Motor neuron (in vitro differentiated cells): ENCODE measurements at places on chromosomes 4 and X. TPM values are rescaled to one million over a fixed set of nuclear protein-coding genes. Genes with fewer than 3 reads are reported as not detected.
A peak's percentile ranks its signal among the peaks of the same experiment; 100 is the strongest.

Gene TRO
- total RNA-seq, result 119 and 124 TPM in 2 replicates

Gene VCX
- not detected in 2 replicates for total RNA-seq

Gene ZFP42
- total RNA-seq, result 0.18 TPM in 1 of 2 replicates, not detected in the other

Gene WDR44
- total RNA-seq, result 16.2 and 16.6 TPM in 2 replicates

Gene GAGE1
- not detected in 2 replicates for total RNA-seq

Gene SHROOM2
- total RNA-seq, result 9.6 and 13.5 TPM in 2 replicates

Gene TCEAL2
- total RNA-seq, result 16.2 and 16.7 TPM in 2 replicates

Gene TNIP3
- total RNA-seq, result 0.43 and 0.69 TPM in 2 replicates

Gene SOWAHB
- total RNA-seq, result 0.27 and 0.31 TPM in 2 replicates

Gene FAT4
- total RNA-seq, result 12.1 and 19.7 TPM in 2 replicates

Gene GYPE
- 0.41 and 0.67 TPM in 2 replicates for total RNA-seq

Gene HSFX1
- total RNA-seq, result not detected in 2 replicates

- no peak for ATAC-seq
Observed at GRCh38 chr4:20724915-20725314, 24.7 kb downstream of the PACRGL start.

DNA sequence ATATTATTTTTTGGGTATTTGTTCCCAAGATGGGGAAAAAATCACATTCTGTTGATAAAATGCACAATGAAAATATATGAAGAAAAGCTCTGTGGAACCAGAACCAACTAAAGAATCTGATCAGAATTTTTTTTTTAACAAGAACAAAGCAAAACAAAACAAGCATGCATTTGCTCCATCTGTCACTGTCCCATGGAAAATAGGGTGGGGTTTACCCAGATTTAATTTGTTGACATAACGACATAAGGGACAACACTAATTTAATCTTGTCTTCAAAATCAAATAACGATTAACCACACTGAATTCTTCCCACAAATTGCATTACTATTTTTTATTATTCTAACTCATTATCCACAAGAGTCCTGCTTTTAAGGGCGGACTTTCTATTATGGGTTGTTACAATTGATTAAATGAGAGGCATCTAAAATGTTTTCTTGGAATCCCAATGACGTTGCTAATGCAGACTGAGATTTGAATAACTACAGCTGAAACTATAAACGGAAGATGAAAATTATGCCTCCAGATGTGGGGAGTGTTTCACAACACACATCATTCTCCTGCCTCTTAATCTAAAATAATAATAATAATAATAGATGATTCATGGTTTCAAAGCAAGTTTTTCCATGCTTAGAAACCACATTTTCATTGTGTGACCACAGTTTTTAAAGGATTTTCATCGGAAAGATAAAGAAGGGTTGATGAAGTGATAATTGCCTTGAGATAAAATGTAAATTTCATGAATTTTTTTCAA is 307.0 kb upstream of the CPEB2 start:
- peak; percentile 96 for ATAC-seq

GRCh38 chrX:38941675-38942074 is 140.4 kb downstream of the MID1IP1 start:
- no peak for ATAC-seq

GRCh38 chr4:152646221-152646620 is 33.6 kb downstream of the TMEM154 start:
- ATAC-seq, result no peak

DNA sequence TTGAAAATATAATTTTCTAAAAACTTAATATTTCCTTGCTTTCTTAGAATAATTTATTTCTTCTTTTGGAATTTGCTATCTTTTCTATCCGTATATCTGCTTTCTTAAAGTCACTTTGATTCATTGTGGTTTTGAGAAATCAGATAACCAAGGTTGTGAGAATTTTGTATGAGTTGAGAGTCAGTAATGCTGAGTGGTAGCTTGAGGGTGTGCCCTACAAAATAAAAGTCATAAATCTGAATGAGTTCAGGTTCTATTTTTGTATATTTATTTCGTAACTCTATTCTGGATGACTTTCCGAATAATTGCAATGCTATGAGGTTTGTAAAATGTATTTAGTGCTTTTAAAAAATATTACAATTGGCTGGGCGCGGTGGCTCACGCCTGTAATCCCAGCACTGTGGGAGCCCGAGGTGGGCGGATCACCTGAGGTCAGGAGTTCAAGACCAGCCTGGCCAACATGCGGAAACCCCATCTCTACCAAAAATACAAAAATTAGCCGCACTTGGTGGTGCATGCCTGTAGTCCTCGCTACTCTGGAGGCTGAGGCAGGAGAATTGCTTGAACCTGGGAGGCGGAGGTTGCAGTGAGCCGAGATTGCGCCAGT is 8.9 kb downstream of the COPS4 start:
- ATAC-seq, result no peak

DNA sequence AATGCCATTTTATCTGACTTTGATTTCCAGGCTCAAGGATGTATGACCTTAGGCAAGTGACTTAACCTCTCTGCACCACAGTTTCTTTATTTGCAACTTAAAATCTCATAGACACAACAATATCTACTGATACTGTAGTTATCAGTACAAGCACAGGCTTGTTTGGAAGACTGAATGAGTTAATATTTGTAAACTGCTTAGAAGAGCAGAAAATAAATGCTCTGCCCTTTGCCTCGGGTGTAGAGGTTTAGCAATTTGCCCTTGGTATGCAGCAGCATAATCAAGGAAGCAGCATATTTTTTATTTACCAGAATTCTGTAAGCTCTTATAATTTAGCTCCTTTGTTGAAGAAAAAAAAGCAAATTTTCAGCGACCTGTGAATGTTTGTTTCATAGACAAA is 2.9 kb upstream of the CXCL1 start:
- no peak for ATAC-seq

DNA sequence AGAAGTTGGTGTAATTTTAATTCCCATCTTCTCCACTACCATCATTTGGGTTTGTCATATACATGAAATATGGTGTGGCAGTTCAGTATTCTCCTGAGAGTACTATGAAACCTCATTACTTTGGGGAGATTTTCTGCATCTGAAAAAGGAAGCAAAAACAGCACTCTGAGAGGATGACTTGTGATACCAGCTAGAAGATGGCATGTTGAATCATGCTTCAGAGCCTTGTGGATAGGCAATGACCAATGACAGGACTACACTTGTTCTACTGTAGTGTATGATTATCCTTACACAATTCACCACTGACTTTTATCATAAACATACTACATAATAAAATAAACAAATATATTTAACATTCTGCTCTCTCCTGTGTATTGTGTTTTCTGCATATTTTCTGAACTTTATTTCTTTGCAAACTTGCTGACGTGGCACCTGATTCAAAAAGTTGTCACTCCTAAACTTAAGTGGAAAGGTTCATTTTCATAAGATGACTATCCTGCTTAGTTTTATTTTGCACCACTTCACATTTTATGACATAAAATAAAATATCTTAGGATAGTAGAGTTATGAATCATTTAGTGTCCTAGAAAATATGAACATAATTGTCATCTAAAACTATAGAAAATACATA is 991.3 kb downstream of the FSTL5 start:
- ATAC-seq, result no peak

DNA sequence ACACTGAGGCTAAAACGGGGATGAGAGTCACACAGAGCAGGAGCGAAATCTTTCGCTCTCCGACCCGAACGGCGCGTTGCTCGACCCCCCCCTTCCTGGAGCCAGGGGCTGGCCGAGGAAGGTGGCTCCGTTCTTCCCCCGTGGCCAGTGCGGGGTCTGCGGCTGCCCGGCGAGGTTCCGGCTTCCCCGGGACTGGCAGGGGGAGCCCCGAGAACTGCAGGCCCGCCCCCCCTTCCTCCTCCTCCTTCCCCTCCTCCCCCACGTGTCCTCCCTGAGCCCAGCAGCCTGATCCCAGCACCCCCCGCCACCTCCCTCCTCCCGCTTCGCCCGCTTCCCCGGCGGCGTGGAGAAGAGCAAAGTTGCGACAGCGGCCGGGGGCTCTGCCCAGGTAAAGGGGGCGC is 2.4 kb upstream of the BCORL1 start:
- no peak for ATAC-seq

DNA sequence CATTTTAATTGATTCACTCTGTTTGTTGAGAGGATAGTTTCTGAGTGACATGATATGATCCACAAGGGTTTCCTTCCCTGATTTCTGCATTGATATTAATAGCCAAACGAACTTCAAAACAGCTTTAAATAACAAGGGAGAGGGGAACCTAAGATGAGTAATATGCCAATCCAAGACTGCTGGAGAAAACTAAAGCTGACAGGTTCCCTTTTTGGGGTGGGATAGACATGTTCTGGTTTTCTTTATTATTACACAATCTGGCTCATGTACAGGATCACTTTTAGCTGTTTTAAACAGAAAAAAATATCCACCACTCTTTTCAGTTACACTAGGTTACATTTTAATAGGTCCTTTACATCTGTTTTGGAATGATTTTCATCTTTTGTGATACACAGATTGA is 182.2 kb downstream of the AR start:
- ATAC-seq, result no peak

DNA sequence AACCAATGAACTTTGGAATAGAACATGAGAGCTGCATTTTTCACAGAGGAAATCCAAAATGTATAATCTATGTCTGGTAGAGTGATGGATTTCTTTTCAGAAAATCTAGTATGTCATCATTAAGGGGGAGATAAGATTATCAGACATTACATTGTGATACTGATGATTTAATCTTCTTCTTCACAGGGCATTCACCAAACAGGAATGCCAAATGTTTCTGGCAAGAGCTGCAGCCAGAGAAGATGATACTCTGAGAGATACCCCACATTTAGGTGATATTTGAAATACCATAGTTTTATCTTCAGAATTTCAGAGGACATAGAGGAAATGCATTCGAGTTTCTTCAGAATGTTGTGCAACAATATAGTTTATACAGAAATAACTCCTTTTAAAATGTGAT is 1523.7 kb upstream of the ADGRL3 start:
- ATAC-seq, result no peak

DNA sequence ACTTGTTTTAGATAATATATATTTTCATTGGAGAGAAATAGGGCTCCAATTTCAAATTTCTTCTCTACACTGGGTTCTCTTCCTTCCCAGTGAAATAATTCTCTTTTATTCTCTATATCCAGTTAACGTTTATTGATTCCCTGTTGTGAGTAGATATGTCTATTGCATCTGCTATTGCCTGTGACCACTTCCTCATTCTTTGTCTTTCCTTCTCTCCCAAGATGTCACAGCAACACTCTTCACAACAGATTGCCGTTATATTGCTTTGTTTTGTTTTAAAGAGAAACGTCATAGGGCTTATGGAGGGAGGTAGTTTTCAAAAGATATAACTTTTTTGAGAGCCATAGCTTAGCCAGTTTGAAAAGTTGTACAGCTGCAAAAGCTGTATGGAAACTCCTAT is 343.8 kb downstream of the ARHGAP24 start:
- ATAC-seq, result no peak

DNA sequence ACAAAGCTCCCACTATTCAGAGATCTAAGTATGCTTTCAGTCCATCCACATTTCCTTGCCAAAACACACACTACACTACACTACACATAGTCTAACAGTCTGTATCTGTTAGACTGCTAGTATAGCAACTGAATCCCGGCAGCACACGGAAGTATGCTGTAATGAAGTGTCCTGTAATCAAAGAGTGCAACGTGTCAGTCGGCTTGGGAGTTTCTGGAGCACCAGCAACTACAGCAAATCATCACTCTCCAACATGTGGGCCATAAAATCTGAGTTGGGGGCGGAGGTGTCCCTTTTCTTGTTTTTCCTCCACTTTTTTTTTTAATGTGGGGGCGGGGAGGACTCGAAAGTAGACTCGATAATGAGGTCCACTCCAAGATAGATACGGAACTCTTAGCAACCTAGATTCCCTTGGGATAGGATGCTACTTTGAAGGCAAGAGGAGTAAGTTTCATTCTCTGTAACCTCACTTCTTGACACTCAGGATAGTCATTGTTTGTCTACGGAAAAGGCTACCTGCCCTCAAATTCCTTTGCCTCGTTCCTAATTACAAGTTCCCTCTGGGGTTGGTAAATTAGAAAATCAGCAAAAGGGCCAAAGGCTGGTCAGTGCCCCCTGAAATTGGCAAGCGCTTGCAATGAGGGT is 722 bp downstream of the SLC10A7 start:
- peak; percentile 51 for ATAC-seq

- no peak for ATAC-seq
Observed at GRCh38 chr4:140884431-140885058, 128.4 kb upstream of the TBC1D9 start.

DNA sequence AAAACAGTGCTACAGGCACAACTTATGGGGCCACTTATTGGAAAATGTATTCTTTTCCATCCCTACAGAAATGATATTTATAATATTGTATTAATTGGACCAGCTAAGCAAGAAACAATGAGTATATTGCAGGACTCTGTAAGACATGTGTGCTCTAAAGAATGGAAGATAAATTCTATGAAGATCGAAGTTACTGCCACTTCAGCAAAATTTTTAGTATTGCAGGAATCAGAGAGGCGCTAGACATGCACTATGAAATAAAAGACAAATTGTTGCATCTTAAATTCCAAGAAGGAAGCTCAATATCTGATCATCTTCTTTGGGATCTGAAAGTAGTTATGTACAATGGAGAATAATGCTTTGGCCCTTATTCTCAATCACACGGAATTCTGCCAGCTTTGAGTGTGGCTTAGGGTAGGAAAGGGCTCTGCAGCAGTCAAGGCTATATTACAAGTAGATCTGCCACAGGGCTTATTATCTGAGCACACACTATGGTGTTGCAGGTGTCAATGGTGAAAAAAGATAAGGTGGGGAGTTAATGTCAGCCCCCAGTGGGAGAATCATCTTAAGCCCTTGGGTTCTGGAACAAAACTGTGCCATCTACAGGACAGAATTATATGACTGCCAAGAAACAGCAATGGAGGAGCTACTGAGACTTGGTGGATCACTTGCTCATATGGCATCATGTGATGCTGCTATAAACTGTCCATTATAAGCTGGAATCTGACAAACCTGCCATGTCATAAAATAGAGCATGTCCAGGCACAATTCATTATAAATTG is 334.0 kb upstream of the NDST3 start:
- no peak for ATAC-seq

GRCh38 chr4:6349896-6350603 is 80.4 kb downstream of the WFS1 start:
- ATAC-seq, result no peak

- ATAC-seq, result no peak
Observed at GRCh38 chrX:20173313-20173712, 31.7 kb upstream of the EIF1AX start.

GRCh38 chr4:87856816-87857215 is 24.0 kb downstream of the MEPE start:
- ATAC-seq, result no peak

- peak; percentile 23 for ATAC-seq
Observed at GRCh38 chr4:1402516-1403091, 3.6 kb downstream of the NKX1-1 start.

GRCh38 chr4:15043226-15043625 is 40.9 kb downstream of the CPEB2 start:
- ATAC-seq, result no peak

DNA sequence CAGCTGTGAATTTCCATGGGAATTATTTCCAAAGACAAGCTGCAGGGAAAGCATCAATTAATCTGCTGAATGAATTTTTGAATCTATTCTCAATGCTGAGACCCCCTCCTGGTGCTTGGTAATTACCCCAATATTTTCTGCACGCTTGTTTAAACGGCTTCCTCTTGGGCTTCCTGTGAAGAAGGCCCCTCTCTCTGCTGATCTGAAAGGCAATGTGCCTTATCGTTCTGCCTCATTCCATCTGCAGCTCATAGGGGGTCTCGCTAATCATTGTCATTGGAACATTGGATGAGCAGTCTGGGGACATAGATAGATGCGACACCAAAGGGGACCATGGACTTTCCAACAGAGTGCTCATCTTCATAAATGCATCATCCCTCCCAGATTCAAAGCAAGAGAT is 851.6 kb downstream of the PDHA2 start:
- ATAC-seq, result no peak
